ENCODE measurements at places on chromosomes 13 and 19.

DNA sequence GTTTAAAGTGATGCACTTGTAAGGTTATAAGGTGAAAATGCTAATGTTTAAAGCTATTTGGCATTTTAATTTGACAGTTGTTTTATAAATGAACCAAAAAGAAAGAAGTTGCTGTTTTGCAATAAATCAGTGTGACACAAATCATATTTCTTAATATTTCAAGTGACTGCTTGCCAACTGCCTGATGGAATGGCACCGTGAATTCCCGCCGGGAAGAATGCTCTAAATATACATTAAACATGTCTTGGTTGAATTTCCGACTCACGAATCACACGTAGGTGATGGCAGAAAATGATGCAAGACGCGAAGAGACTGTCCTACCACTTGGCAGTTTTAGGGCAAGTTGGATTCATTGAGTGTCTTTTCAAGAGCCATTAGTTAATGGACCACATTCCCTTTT, 3.1 kb upstream of the GJB2 start:
- no peak for DNase-seq

- DNase-seq = no peak
Observed at GRCh38 chr13:77872995-77873394, 45.6 kb downstream of the EDNRB start.

DNA sequence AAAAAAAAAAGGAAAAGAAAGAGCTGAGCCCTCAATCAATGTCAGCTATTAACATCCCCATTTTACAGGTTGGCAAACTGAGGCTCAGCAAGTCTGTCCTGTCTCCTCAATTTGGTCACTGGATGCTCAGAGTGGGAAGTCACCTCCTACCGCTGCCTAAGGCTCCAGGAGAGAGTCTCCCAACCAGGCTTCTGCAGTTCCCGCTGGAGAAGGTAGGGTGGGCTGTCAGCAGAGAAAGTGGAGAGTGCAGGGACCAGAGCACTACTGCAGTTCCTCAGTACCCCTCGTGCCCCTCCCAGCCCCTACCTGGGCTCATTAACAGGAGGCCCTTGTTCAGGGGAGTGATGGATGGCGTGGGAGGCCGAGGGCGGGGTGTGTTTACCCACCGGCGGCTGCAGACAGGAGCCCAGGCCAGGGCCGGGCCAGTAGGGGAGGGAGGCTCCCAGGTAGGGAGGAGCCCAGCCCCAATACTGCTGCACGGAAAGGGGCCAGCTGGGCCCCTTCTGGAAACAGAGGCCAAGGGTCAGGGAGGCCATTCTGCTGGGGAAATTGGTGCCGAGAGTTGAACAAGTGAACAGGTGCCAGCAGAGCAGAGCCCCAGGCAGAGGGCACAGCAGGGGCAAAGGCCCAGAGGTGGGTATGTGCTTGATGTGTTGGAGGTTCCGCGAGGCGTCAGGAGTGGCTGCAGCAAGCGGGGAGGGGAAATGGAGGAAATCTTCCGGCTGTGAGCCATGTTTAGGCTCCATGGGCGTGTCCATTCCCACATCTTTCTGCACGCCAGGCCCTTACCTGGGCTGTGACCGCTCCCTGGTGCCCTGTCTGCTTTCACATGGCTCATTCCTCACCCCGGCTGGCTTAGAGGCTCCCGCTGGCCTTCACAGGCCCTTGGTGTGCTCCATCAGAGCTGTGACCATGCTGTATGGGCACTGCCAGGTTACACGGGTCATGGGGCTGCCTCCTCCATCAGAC, 7.6 kb upstream of the COMP start:
- peak; percentile 34 for DNase-seq

DNA sequence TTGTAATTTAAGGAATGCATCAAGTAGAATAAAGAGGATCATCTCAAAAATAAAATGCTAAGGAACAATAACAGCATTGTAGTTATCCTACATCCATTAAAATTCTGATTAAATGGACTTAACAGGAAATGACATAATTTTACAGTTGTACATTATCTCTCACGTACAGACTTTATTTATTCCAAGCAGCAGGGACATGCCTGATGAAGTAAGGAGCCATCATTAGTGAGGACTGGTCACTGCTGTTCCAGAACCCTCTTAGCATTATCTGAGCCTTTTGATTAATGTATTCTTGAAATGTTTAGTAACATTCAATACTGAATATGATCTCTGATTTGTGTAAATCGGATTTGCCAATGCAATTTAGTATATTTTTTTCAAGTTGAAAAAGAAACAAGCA, 516.1 kb downstream of the DACH1 start:
- no peak for DNase-seq

DNA sequence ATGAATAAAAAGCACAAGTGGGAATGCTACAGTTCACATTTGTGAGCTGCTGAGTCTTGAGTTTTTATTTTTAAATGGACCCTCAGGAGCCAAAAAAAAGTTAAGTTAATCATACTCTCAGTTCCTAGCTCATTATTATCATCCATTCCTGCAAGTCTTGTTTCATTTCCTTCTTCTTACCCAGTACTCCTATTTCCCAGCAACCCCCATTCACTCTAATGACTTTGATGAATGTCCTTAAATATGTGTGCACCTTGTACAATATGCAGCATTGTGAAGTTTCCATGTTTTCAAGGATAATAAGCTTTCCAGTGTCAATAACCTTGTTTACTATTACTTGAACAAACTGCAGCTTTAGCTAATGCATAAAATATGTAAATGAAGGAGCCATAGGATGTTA, 366.2 kb downstream of the DCT start:
- no peak for DNase-seq

GRCh38 chr19:3945838-3946237, 13.0 kb downstream of the NMRK2 start:
- no peak for DNase-seq

DNA sequence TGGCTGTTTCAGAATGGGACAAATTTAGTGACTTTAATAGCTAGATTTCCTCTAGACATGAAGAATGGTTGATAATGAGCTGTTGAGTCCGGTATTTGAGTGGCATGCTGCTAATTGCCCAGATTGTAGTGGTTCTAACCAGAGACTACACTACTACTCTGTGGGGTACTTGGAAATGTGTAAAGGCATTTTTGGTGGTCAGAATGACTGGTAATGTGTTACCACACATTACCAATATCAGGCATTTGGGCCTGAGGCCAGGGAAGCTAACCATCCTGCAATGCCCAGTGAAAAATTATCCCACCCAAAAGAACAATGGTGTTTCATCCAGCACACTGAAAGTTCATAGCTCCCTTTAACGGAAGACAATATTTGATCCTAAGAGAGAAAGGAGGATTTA, 17.5 kb upstream of the N4BP2L1 start:
- no peak for DNase-seq

DNA sequence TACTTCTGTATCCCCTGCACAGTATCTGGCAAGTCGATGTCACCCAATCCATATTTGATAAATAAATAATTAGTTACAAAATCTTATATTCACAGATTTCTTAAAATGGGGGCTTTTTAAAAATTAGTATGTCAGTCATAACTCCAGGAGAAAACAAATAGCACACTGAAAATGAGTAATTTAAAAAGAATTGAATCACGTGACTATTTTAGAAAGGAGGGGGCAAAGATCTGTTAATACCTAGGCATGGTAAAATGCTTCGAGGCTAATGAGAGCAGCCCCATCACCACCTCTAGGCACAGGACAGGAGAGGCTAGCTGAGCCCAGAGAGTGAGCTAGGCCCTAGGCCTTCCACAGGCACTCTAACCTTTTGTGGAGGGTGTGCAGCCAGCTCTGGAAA, 94.7 kb downstream of the FREM2 start:
- no peak for DNase-seq

DNA sequence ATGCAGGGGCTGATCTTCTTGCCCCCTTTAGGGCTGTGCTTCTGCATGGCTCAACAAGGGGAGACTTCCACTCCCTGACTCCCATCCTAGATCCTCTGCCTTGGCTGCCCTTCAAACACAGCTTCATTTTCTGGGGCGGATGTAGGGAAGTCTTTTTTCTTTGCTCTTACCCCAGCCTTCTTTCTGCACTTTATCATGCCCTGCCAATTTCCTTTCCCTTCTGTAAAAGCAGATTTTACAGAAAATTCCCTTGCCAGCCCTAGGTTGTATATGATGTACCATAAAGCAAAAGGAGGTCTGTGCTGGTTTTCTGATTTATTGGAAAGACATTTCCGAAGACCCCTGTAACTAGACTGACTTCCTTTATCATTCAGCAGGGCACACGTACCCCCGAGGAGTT, 283.4 kb downstream of the SHISA2 start:
- no peak for DNase-seq

GRCh38 chr13:46648166-46648607, 95.2 kb downstream of the LRCH1 start:
- DNase-seq = peak; percentile 90

DNA sequence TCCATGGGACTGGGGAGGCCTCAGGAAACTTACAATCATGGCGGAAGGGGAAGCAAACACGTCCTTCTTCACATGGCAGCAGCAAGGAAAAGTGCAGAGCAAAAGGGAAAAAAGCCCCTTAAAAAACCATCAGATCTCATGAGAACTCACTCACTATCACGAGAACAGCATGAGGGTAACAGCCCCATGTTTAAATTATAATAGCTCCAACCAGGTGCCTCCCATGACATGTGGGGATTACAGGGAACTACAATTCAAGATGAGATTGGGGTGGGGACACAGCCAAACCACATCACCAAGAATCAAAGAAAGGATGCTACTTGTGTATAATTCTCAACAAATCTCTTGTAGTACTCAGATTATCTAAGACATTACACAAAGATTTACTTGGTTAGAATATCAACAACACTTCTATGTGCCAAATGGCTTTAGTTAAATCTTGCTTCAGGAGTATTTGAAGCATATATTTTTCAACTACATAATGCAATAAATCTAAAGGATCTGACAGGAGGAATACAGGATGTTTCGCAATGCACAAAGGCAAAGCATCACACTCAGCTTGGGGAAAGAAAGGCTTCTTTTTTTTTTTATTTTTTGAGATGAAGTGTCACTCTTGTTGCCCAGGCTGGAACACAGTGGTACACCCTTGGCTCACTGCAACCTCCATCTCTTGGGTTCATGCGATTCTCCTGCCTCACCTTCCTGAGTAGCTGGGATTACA, 180.0 kb downstream of the LHFPL6 start:
- DNase-seq = no peak

DNA sequence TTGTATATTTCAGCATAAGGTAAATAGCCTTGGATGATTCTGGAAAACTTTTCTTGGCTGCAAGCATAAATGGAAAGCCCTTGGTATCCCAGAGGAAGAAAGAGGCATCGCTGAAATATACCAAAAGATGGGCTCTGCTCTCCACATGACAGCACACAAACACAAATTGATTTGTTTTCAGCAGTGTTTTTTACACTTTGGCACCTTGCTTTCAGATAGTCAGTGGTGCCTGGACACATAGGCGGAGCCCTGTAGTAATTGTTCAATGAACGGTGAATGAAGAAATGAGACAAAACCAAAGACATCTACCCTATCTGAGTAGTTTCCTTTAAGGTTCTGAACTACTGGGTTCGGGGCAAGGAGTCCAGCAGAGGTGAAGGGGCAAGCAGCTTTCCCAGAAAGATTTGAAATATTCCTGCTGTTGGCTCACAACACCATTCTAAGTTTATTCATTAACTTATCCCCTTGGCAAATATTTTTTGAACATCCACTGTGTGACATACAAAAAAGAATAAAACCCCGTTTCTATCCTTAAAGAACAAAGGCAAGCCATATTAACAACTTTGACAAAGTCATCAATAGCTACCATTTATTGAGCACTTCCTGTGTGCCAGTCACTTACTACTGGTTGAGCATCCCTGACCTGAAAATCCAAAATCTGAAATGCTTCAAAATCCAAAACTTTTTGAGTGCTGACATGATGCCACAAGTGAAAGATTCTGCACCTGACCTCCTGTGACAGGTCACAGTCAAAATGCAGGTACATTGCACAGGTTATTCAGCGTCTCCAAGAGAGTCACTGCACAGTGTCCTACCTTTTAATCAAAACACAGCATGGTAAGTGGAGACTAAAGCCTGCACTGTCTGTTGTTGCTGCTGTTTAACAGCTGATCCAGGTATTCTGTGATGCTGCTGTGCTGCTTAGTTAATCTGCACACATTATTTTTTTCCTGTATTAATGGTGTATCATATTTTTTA, 238.1 kb downstream of the DCLK1 start:
- DNase-seq = no peak

DNA sequence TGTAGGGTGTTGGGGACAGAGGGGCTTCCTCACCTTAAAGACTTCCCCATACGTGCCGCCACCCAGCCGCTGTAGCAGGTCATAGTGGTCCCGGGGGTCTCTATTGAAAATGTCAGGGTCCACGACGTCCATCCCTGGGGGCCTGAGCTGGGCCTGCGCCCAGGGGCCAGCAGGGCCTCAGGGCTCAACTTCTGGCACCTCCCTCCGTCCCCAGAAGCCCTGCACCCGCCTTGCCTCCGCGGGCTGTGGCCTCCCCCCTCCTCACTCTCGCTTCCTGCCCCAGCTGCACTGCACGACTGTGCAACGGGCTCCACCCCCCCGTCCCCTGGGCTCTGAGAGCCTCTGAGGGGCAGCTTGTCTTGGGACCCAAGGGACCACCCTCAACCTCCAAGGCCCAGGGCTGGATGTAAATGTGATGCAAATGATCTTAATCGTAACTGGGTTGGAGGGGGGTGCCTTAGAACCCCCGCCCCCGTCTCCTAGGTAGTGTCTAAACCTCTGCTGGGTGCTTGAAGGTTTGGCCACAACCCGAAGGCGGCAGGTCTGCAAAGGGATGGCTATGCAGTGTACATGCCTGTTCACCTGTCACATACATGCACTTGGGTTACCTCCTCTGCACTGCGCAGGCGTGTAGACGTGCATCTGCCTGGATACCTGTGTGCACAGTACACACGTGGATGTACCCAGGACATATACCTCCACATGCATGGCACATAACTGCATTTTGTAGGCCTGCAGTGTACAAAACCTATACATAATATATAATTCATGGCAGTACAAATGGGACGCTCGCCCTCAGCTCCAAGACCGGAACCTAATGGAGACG, at the start of gene MAP4K1:
Gene MAP4K1 (minus strand): TSS at position 190 of the 826 bp plus-strand sequence. CDS start 58 bp downstream, at position 132.
- peak; percentile 91 for DNase-seq

- DNase-seq = no peak
Observed at GRCh38 chr19:55491546-55492360, 3.5 kb downstream of the SSC5D start.

DNA sequence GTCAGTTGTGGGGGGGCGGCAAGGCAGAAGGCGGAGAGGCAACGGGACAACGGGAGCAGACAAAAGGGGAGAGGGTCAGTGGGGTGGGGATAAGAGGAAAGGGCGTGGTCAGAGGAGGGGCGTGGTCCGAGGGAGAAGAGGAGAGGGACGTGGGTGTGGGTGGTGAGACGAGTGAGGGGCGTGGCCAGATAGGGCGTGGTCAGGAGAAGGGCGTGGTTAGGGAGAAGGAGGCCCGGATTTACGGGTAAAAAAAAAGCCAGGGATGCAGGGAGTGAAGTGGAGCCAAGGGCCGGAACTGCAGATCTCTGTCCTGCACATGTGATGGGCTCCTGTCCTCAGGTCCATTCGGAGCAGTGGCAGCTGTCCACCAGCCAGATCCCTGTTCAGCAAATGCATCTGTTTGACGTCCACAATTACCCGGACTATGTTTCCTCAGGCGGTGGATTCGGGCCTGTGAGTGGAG, 21.5 kb downstream of the CPT1C start:
- peak; percentile 22 for DNase-seq

GRCh38 chr13:46624353-46624752, 71.4 kb downstream of the LRCH1 start:
- DNase-seq = no peak

Measured in DMS53 (cell line).